Suppressor macrophage treated with lipopolysaccharide for 4 hours (primary cell): ENCODE measurements at places on chromosomes 1 and 21.

DNA sequence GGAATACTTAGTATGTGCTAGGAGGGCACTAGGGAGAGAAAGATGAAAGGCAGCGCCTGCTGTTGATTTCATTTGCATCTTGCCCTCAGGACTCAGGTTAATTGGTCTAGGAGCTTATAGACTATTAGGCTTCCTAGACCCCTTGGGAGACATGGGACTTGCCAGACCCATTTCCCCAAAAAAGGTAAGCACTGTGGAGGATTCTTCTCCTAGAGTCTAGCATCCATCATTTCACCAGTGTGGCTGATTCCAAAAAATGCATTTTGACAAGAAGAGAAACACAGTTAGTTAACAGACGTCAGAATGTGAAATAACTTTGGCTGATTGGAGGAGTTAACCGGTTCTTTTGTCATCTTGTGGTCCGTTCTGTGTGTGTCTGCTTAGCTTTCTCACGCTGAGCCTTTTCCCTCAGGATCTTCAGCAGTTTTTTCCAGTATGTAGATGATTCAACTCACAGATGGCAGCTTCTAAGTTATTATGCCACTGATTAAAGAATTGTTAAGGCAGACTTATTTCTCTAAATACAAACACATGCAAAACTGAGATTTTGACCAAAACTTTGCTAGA lies 108.8 kb downstream of the KIF26B start:
- DNase-seq, result no peak

DNA sequence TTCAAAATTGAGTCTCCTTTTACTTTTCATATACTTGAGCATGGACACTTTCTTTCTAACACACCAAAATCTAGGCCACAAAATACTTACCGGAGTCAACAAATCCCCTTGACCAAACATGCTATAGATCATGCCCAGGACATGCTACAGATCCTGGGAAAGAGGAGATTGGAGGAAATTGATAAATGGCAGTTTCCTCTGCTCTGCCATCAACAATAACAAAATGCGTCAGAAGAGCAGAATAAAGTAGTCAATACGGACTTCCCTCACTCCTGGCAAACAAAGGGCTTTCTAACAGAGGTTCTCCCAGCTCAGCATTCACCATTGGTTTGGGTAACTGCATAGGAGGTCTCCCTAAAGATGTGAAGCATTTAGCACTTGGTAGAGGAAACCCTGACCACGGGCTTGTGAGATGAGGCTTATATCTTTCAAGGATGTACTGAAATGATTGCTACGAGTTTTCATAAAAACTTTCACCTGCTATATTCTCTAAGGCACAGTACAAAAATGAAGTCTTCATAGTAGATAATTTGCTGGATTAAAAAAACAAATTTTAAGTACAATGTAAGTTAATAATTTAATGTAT lies 283.8 kb upstream of the RUNX1 start:
- no peak for DNase-seq

- DNase-seq, result no peak
Measured at GRCh38 chr1:47332779-47333577, 612 bp upstream of the CMPK1 start.

DNA sequence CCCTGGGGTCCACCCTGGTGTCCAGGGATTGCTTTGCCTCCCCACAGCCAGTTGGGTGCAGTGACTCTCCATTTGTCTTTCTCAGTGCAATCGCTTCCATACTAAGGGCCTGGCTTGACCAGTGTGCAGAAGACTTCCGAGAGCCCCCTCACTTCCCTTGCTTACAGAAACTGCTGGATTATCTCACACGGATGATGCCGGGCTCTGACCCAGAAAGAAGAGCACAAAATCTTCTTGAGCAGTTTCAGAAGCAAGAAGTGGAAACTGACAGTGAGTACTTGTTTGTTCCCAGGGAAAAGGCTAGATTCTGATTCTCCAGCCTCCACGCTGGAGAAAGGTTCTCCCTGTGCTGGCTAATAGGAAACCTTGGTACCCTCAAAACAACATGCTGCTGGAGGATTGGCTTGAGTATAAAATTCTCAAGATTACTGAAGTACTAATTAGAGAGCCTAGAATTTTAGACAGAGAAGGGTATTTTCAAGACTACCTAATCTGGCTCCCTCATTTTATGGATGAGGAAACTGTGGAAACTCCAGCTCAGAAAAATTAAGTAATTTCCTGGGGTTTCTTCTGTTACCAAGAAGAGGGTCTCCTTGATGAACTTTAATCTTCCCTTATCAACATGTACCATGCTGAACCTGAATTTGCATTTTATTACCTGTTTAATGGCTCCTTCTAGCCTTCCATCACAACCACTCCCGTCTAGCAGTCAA lies 75.8 kb downstream of the RGL1 start:
- DNase-seq, result peak; percentile 55

DNA sequence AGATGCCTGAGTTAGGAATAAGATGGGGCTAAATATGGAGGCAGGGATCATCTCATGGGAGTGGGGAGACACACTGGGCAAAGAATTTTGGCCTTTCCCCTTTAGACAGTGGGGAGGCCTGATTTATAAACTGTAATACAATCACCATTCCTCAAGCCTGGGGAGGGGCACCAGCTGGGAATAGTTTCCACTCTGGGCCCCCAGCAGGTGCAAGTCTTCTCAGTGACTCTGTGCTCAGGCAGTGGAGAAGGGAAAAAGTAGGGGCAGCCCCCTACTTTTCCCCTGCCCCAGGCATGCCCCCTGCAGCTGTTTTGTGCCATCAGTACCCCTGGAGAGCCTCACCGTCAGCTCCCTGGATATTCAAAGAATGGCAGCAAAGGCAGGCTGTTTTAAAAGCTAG lies 19.1 kb downstream of the COA7 start:
- no peak for DNase-seq

GRCh38 chr1:56967900-56968832 lies 2.4 kb upstream of the C8B start:
- DNase-seq, result peak; percentile 8

DNA sequence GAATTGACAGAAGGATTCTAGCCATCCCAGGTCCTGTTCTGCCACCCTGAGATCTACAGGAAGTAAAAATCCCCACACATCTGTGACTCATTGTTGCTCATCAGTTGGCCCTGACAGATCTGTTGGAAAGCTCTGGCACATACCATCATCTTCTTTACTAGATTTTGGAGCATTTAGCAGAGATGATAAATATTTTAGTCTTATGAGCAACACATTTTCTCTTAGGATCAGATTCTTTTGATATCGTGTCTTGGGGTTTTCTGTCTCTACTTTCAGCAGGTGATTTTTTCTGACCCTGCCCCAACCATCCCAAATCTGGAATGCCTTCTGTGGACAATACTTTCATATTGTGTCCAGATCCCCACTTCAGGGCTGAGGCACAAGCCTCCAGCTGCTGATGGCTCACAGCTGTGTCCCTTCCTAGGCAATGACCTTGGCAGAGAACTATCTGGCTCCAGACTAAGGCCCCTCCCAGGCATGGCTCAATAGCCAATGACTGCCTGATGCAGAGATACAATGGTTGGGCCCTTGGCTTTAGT lies 102.8 kb downstream of the GDAP2 start:
- DNase-seq, result peak; percentile 28

DNA sequence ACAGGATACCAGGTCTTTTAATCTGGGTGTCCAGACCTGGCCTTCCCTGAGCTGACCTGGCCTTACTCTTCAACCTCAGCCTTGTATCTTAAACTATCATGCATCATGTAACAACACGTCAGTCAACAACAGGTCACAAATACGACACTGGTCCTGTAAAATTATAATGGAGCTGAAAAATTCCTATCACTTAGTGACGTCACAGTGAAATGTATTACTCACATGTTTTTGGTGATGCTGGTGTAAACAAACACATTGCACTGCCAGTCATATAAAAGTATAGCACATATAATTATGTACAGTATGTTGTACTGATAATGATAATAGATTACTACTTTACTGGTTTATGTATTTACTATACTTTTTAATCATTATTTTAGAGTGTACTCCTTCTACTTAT lies 31.5 kb downstream of the ESRRG start:
- no peak for DNase-seq

GRCh38 chr1:155191904-155192303 lies 15.8 kb downstream of the THBS3 start:
- no peak for DNase-seq

DNA sequence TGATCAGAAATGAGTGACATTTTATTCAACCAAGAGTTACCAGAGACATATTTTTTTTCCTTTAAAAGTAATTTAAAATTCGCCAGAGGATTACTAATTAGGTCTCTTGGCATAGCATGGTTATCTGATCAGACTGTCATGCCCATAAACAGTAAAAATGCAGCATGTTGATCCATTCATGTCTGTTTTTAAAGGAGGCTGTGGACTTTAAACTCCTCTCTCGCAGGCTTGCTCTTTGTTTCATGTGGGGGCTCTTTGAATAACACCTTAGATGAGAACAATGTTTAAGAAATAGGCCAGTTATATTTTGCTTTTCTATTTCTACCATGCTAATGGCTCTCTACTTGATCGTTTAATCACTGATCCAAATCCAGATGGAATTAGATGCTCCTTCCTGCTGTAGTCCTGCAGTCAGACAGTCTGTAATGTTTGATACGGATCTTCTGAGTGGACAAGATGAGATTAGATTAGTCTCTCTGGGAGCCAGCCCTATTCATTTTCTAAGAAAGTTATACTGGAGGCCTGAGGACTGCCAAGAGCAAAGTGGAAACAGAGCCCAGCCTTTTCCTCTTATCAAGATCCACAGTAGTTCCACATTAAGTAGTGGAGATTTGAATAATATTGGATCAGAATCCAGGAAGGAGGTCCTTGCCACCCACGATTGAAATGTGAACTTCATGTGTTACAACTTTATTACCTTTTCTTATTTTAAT lies 197.4 kb downstream of the HS2ST1 start:
- DNase-seq, result no peak

DNA sequence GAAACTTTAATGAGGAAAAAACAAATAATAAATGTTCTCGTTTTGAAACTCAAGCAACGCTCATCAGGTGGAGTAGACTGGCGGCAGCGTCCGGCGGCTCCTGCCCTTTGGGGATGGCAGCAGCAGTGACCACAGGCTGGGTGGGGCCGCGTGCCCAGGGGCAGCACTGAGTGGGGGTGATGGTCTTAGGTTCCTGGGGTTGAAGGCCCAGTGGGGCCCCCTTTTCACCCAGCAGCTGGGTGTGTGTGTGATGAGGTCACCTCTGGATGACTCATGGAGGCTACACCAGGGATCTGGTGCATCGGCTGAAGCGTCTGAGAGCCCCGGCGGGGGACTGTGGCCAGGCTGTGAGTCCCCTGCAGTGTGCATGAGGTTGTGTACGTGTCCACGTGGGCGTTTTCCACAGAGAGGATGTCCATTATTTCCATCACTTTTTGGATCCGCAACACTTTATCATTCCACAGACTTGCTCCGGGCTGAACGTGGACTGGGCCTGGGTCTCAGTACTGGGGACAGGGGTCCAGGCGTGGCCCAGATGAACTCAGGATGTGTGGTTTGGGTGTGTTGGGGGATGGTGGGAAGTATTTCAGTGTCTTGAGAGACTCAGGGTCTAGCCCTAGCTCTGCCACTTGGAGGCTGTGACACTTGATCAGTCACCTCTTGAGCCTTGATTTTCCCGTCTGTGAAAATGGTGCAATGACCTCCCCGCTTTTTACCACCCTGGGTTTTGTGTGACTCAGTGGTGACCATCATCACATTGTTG lies 25.6 kb downstream of the LDLRAP1 start:
- no peak for DNase-seq

DNA sequence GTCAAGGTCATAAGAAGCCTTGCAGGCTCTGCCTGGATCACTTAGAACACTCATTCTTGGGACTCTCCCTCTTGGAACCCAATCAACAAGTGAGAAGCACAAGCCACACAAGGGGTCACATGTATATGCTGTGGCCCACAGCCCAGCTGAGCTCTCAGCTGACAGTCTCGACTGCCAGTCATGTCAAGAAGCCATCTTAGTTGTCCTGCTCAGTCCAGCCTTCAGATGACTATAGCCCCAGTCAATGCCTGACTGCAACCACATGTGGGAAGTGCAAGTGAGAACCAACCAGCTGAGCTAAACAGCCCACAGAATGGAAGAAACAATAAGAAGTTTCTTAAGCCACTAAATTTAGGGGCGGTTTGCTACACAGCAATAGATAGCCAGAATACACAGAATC lies 356.0 kb downstream of the KCNH1 start:
- no peak for DNase-seq

DNA sequence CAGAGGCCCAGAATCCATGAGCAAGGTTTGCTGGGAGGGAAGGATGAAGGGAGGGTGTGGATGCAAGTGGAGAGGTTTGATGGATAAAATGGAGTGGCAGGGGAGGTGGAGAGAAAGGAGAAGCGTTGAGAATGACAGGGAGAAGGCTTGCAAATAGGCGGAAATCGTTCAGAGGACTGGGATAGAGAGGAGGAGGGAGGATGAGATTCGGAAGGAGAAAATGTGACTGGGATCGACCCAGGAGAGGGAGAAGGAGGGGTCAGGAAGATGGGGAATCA lies 376 bp downstream of the AVPR1B start:
- no peak for DNase-seq

- DNase-seq, result peak; percentile 61
Measured at GRCh38 chr1:203702130-203702577, 62.8 kb upstream of the LAX1 start.

DNA sequence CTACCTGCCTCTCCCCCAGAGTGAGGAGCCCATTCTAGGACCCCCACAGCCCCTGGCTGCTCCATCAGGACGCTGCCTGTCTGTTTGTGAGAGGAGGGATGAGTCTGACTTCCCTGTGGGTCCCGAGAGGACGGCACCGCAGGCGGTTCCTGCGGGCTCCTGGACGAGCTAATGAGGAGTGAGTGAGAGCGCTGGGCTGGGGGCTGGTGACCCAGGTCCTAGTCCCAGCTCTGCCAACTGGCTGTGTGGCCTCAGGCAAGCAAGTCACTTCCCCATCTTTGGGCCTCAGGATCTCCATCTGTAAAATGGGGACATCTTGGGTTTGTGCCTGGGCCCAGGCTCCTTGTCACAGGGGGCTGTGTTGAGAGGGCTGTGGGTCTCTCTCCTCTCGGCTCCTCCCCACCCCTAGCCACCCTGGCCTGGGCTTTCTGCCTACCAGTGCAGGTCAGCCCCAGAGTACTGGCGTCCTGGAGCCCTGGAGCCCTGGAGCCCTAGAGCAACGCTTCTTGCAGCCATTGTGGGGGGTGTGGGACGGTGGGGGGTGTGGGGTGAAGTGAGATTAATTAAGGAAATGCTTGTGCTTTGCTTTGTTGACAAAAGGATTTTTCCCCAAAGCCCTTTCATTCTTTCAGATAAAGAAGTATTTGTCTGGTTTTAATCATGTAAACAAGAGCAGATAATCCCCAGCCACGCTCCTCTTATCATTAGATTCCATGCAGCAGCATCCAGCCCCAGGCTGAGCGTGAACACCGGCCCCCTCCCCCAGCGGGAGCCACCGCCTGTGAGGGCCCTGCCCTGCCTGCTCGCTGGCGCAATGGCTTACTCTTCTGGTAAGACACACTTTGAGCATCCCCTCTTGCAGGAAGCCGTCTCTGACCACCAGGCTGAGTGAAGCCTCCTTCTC lies 26.8 kb downstream of the SLC1A7 start:
- DNase-seq, result no peak
